ENCODE measurements at places on chromosomes 7 and 10.

DNA sequence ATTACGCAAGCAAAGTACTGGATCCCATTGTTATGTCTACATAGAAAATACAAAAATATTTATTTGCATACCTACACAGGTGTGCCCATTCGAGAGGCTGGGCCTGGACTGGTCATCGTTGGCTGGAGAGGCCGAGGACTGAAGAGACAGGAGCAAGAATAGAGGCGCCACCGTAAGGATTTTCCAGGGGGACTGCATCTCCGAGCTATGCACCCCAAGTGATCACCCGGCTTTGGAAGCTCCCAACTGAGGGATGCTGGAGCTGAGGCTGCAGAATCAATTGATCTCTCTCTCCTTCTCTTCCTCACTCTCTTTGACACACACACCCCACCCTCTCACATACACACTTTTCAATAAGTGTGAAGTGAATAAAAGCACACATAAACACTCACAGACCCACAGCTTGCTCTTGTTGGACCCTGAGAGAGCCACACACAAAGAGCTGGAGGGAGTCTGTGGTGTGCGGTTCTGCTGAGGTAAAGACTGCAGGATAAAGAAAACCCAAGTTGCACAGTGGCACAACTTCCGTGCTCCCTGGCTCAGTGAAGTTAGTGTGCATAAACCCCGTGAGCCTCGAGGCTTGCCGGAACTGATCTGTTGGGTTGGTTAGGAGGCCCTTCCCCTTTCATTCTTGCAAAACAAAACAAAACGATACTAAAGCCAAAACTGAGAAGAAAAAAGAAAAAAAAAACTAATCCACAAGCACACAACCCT lies at the start of gene AOAH:
Gene AOAH, minus strand, starts transcription at position 544 of the 714 bp plus-strand sequence. Its CDS starts 346 bp downstream, at position 198.
- no peak for DNase-seq

- no peak for DNase-seq
Observed at GRCh38 chr7:77182261-77182660, 17.4 kb downstream of the FGL2 start.

DNA sequence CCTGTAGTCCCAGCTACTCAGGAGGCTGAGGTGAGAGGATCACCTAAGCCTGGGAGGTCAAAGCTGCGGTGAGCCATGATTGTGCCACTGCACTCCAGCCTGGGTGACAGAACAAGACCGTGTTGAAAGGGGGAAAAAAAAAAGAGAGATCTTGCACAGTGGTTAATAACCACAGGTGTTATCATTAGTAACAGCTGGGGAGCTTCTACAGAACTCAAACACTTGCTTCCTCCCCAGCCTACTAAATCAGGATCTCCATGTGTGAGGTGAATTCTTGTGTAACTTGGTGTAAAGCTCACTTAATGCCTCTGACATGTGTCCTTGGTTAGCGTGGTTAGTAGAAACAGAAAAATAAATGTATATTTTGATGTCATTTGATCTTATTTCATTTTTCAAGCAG lies 43.9 kb upstream of the BMS1 start:
- no peak for DNase-seq

- DNase-seq, result no peak
Observed at GRCh38 chr10:32033171-32033570, 23.1 kb downstream of the KIF5B start.

- no peak for DNase-seq
Observed at GRCh38 chr7:111424768-111425167, 137.5 kb downstream of the IMMP2L start.

DNA sequence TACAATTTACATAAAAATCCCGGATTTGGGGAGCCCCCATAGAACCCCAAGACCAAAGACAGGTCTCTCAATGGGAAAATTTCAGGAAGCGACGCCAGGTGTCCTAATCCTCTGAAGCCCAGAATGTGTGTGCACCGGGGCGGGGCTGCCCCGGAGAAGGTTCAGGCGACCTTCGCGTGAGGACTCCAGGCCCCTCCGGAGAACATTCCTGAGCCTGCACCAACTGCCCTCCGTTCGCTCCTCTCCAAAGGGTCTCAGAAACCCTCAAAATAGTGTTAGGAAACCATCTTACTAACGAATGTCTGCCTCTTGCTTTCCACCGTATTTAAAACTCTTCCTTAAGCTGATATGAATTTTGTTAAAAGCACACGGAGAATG lies 78.5 kb upstream of the INSIG1 start:
- DNase-seq, result no peak

DNA sequence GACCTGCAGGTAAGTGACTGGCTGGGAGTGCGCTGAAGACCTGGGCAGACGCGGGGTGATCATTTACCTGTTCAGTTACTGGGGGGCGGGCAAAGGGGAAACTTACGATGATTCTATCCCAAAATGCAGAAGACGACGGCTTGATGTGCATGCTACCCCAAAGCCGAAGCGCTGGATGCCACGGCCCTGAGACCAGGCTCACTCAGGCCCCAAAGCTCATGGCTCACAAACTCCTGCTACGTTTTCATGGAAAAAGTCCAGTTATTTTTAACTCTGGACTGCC lies 200.6 kb downstream of the DIP2C start:
- no peak for DNase-seq

- DNase-seq, result no peak
Observed at GRCh38 chr10:30831426-30831825, 200.2 kb downstream of the ZNF438 start.
